ENCODE measurements at places on chromosomes 1 and 21.

GRCh38 chr1:3910049-3910731 lies 10.1 kb upstream of the C1orf174 start:
- peak; percentile 87 for DNase-seq

DNA sequence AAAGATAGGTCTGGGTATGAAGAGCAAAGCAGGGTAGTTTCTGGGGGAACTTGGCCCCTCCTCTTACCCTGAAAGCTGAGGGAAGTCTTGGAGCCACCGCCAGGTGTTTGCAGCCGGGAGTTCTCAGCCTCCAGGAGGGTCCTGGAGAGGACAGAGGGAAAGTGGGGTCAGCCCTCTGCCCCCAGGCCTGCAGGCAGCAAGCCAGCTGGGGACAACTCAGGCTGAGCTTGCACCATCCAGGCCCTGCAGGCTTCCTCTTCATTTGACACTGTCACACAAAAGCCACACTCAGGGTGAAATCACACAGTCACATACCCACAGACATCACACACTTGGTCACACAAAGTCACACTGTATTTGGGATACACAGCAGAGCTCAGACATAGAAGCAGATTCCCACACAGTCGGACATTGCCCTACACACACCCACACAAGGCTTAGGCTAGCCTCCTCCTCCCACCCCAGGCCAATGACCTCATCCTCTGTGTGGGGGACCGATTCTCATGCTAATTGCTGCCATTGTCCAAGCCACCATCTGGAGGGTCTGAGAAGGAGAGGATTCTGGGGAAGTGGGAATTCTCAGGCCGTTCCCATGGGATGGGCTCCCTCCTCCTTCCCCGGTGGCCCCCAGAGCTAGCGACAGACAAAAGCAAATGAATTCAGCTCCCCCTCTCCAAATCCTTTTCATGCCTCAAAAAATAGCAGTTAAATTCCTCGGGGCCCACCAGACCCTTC lies 3.7 kb downstream of the NES start:
- DNase-seq, result no peak

DNA sequence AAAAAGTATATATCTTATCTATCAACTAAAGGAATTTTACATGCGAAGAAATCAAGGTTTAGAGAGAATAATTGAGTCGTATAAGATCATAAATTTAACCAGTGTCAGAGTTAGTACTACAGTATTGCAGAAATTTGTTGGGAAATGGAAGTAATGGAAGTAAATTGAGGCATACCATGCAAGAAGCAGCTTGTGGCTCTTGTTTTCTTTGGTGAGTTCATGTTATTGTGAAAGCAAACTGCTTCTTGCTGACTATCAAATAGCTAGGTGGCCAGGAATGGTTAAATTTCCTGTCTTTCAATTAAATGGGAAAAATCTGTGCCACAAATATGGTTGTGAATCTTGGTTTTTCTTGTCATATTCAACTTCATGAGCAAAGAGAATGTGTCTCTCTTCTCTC lies 652.7 kb downstream of the LMO4 start:
- DNase-seq, result no peak

- DNase-seq, result no peak
Observed at GRCh38 chr1:180854001-180854400, 58.7 kb upstream of the KIAA1614 start.

GRCh38 chr1:112383759-112384370 lies 12.1 kb upstream of the CTTNBP2NL start:
- DNase-seq, result no peak

GRCh38 chr1:162368451-162368850 lies 8.2 kb downstream of the SPATA46 start:
- DNase-seq, result no peak

GRCh38 chr1:211529453-211529852 lies 37.5 kb upstream of the RD3 start:
- no peak for DNase-seq

GRCh38 chr1:209727785-209728184 lies 23.1 kb downstream of the HSD11B1 start:
- DNase-seq, result no peak

- DNase-seq, result no peak
Observed at GRCh38 chr21:24045775-24046215, 1561.5 kb downstream of the MRPL39 start.

DNA sequence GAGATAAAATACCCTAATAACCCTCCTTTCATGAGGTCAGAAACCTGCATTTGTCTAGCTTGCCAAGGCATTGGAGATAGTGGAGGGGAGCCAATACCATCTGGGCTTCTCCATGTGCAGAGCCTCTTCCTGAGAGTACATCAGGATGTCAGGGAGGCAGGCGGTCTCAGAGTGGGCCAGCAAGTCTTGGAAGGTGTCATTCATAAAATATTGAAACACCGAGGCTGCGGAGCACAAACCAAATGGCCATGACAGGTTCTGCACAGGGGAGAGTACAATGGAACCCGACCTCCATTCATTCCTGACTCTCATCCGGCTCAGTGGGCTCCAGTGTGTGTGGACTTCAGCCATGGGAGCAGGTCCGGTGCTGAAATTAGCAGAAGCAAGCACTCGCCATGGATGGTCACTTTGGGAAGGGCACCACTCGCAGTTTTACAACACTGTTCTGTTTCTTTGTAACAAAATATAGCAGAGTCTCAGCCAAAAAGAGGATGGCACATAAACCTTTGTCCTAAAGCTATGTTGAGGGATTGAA lies 446.6 kb downstream of the SIPA1L2 start:
- no peak for DNase-seq

DNA sequence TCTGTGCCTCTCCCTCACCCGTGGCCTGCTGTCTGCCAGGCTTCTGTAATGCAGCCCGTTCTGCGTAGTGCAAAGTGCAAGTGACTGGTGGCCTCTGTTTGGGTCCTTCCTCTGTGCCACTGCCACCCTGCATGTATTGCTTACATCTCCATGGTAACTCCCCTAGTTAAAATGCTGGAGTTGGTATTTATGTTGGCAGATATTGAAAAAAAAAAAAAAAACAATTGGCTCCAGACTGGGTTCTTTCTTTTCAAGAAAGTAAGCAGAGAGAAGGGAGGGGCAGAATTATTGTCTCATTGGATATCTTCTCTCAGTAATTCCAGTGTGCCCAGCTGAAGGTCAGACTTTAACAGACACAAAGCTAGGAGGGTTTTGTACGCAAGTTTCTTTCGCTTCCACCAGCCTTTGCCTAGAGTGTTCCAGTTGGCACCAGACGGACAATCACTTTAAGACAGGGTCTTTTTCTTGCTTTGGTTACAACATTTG lies 242.3 kb downstream of the PBX1 start:
- DNase-seq, result peak; percentile 4

- no peak for DNase-seq
Observed at GRCh38 chr1:180939711-180940103, 27.0 kb downstream of the KIAA1614 start.

GRCh38 chr1:77446841-77447555 lies 165.2 kb downstream of the AK5 start:
- no peak for DNase-seq

GRCh38 chr1:18093646-18094045 lies 14.0 kb upstream of the IGSF21 start:
- DNase-seq, result no peak

- peak; percentile 19 for DNase-seq
Observed at GRCh38 chr1:36784147-36784859, 250.0 kb downstream of the GRIK3 start.

DNA sequence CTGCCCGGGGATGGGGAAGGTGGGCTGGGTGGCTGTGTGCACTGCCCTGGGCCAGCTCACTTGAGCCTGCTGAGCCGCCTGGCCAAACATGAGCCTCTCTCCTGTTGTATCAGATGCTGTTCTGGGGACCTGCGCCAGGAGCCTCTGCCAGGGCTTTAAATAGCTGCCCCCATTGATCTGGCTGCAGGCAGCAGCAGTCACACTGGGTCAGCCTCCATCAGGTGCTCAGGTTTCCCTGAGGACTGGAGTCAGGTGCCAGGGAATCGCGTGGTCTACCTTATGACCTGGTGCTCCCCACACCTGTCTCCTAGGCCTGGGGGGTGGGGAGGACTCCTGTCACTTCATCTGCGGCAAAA lies 700 bp upstream of the CCDC28B start:
- DNase-seq, result peak; percentile 51

DNA sequence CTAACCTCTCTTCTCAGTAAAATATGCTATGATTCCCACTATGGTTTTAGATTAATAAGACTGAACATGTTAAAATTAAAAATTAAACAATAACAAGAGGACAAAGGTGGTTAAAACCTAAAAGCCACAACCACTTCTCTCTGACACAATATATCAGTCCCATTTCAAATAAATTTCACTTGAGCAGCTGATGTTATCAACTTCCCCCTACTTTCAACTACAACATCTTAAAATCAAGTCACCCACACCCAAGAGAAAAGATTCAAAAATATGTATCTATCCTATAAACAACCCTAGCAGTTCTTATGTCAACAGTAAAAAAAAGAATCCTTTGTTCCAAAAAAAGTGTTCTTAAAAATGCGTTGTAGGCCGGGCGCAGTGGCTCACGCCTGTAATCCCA lies 7.5 kb downstream of the PUM1 start:
- DNase-seq, result no peak

DNA sequence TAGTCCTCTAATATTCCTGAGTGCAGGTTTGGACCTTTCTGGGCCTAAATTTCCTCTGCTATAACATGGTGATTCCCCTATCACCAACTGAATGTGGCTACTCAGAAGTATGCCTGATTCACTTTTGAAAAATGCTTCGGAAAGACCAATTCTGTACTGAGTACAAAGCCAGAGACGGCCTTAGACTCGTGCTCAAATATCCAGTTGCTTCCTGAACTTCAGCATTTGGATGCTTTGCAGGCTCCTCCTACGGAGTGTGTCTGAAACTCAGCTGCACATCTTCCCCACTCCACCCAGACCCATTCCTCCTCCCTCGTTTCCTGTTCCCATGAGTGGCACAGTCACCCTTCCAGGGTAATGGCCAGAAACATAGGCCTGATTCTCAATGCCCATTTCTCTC lies 98.4 kb upstream of the GADD45A start:
- no peak for DNase-seq

- no peak for DNase-seq
Observed at GRCh38 chr1:225483818-225484656, 56.2 kb upstream of the LBR start.

GRCh38 chr1:72063364-72064044 lies 218.8 kb downstream of the NEGR1 start:
- no peak for DNase-seq

DNA sequence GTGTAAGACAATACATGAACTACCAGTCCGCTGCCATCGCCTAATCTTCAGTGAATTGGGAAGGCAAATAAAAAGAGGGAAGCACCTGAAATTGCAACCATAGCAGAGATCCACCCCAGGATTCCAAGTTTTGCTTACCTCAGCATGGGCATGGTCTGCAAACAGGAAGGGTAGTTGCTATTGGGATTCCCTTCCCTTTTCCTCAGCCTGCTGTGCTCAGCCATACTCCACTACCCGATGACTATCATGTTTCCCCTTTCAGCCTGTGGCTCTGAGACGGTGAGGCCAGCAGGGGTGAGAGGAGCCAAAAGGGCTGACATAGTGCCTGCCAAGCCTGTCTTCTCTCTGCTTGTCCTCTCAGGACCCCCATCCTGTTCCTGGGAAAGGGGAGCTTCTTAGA lies 64.2 kb downstream of the GPR137B start:
- no peak for DNase-seq

GRCh38 chr1:65846866-65847265 lies 54.2 kb downstream of the PDE4B start:
- DNase-seq, result no peak

- no peak for DNase-seq
Observed at GRCh38 chr1:147169840-147170674, 2.2 kb downstream of the PRKAB2 start.

- DNase-seq, result no peak
Observed at GRCh38 chr1:226697151-226697928, 41.7 kb downstream of the ITPKB start.

DNA sequence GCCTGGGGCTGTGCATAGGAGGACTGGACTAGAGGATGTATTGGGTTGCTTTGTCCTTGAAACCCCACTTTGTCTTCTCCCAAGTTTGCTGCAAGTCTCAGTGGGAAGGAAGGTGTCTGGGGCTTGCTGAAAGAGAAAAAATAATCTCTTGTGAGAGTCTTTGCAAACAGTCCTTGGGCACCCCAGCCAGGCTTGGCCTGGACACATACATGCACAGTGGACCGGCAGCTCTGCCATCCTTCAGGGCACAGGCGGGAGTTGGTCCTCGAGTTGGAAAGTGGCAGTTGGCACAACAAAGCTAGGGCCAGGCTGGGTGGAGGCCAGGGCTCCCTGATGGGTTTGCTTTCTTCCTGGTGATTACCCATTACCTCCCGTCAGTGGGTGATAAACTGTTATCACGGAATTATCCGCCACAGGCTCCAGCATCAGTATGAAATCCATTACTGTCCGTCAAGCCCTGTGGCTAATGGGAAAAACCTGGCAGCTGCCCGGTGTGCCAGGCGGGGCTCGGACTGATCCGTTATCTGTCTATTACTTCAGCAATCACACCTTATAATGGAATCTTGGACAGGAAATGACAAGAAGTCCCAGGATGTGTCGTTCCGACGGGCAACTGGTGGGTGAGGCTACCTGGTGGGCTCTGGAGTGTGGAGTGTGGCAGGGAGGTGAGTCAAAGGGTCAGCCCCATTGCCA lies 265.7 kb downstream of the GRIK3 start:
- DNase-seq, result peak; percentile 28

- DNase-seq, result no peak
Observed at GRCh38 chr1:224438989-224439388, 4.4 kb upstream of the WDR26 start.

- DNase-seq, result no peak
Observed at GRCh38 chr1:30381266-30381665, 342.1 kb downstream of the MATN1 start.

GRCh38 chr1:182626527-182626926 lies 22.3 kb upstream of the RGS16 start:
- no peak for DNase-seq

DNA sequence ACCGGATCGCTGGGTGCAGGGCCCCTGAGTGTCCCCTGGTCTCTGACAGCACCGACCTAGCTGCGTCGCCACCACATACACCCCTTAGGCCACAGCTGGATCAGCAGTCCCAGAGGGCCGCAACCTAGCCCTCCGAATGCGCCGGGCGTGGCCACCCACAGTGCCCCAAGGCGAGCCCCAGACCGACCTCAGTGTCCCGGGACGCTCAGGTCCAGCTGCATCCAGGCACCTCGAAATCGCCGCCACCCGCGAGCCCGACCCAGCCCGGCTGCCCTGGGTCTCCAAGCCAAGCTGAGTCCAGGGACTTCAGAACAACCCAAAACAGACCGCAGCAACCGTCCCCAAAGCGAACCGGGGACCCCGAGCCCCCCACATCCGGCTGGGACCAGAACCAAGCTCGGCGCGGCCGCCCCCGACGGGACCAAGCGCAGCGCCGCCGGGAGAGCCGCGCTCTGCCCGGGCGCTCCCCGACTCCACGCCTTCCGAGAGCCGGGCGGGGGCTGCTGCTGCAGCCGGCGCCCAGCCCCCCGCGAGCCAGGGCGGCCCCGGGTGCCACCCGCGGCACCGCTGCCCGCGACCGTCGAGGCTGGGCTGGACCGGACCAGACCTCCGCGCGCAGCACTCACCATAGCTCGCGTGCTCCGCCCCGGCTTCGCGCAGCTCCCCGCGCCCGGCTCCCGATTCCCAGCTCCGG lies 54.6 kb upstream of the ECE1 start:
- DNase-seq, result no peak

- no peak for DNase-seq
Observed at GRCh38 chr1:210527091-210527490, 198.4 kb downstream of the HHAT start.

GRCh38 chr1:88659552-88659951 lies 24.5 kb upstream of the PKN2 start:
- no peak for DNase-seq

Measured in NCI-H1417 (cell line).